ENCODE measurements at places on chromosomes 13 and 19.
A peak's percentile ranks its signal among the peaks of the same experiment; 100 is the strongest.

DNA sequence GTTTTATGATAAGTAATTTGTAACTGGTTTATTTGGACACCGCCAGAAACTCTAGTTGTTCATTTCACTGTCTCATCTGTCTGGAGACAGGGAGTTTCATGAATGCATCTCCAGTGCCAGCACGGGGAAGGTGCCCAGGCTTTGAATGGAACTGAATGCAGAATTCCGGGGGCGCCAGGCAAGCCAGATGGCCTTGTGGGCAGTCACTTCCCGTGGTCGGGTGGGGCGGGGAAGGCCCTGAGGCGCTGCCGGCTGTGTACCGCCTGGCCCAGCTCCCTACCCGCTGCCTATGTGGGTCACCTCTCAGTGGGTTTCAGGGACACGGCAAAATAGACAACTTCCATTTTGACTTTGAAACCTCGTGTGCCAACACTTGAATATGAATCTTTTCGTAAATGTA, 28.8 kb upstream of the MCF2L start:
- DNase-seq, result no peak

GRCh38 chr19:13613447-13613846, 107.2 kb upstream of the CACNA1A start:
- no peak for DNase-seq

DNA sequence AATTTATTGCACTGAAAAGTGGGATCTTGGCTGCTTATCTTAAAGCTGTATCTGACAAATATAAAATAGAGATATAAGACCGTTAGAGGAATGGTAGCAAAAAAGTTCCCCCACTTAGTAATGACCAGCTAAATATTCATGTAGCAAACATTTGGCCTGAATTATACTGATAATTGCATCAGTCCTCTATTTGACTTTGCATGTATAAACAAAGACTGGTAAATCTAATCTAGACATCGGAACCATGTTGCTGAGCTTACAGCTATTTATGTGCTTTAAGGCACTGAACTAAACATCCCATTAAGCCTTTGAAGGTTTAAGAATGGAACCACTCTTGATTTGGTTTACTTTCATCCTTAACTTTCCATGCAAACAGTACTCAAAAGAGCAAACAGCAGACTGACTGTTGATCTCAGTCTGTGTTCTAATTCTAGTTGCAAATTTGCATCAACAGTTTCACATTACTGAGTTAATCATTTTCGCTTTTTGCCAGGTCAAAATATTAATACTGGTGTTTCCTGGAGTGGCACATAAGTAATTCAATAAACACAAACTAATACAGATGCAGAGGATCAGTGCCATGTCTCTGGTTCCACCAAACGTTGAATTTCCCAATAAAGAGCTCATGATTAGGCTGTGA, 203.5 kb upstream of the HTR2A start:
- no peak for DNase-seq

DNA sequence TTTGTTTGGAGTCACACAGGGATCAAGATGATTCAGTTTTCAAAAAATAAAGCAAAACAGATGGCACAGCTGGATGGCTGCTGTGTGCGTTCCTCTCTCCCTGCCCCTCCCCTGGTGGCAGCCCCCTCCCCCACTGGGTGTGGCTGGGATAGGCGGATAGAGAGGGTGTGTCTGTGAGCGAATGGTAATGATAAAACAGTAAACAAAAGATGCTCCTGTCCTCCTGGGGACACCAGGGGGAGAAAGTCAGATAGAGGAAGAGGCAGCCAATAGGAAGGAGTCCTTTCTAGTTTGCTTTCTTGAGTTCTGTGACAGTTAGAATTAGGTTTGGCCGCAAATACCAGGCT, 6.5 kb downstream of the TMEM255B start:
- no peak for DNase-seq

DNA sequence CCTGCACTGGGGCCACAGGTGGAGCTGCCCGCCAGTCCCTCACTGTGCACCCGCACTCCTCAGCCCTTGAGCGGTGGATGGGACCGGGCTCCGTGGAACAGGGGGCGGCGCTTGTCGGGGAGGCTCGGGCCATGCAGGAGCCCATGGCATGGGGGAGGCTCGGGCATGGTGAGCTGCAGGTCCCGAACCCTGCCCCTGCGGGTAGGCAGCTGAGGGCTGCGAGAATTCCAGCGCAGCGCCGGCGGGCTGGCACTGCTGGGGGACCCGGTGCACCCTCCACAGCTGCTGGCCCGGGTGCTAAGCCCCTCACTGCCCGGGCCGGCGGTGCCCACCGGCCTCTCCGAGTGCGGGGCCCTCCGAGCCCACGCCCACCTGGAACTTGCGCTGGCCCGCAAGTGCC, 877.5 kb upstream of the PCDH9 start:
- DNase-seq, result no peak

DNA sequence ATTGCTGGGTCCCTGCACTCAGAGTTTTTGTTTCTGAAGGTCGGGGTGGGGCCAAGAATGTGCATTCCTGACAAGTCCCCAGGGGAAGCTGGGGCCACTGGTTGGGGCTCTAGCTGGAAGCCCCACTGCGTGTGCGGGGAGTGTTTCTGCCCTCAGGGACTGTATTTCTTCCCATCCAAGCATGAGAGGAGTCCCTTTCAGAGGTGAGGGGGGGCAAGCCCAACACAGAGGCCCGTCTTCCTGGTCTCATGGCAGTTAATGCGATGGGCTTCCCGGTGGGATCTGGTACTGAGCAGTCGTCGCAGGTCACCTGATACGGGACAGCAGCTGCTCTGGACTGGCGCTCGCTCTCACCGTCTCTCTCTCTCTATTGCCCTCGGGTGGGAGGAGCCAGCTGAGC, 50.4 kb downstream of the GPR12 start:
- no peak for DNase-seq

GRCh38 chr13:100528353-100528752, 60.2 kb downstream of the GGACT start:
- DNase-seq, result no peak

DNA sequence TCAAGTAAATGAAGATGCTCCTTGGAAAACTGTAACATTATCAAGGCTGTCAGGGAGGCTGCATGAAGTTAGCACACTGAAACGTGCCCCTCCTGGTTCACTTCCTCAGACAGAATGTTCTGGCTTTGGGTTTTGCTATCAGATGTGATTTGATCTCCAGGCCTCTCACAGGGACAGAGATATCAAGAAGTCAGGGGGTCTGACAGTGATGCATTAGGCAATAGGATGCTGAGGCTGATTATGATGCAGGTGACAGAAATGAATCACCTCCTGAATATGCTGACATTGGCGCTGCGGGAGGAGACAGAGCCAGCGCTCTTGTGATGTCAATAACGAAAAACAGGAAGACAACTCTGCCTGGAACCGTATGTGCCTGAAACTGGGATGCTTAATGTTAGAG, 278.5 kb downstream of the DCT start:
- no peak for DNase-seq

DNA sequence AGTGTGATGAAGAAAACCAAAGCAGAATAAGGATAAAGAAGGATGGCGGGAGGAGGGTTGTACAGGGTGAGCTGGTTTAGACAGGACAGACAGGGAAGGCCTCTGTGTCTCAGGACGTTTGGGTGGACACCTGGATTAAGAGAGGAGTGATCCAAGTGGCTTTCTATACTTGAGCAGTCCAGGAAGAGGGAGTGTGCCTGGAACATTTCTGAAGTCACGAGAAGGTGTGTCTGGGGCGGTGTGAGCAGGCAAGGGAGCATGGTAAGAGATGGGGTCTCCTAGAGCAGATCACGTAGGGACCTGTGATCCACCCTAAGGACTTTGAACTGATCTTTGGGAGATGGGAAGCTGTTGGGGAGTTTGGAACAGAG, 15.4 kb upstream of the STK24 start:
- no peak for DNase-seq

DNA sequence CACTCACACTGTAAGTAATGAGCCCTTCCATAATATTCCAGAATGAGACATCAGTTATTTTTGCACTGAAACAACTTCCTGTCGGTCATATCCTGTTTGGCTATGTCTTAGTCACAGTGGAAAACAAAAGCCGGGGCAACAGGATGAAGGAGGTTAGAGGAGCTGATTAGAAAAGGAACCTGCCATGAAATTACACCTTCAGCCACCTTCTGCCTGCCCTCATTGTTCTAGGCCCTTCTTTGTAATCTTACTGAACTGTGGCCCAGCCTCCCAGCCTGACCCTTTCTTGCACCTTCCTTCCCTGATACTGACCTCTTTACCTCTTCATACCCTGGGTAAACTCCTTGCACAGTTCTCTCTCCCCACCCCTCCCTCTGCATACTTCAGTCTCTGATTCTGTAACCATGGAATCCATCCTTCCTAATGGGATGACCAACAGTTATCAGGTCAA, 67.3 kb downstream of the DOCK9 start:
- peak; percentile 76 for DNase-seq

- no peak for DNase-seq
Measured at GRCh38 chr13:81917810-81918209, 1576.9 kb upstream of the SPRY2 start.

DNA sequence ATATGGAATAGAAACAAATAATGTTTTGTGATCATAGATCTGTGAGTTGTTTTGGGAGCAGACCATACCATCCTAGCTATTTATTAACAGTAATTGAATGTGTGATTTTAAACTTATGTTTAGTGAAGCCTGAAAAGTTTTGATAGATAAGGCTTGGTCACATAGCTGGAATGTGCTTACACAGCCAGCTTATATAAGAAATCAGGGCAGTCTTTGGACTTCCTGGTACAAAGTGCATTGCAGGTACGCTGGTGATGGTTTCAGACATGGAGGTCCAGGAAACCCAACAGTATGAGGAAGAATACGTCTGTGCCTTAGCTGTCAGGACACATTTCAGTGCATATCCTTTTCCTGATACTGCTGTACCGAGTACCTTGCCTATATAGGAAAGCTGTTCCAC, 2316.2 kb upstream of the PCDH20 start:
- DNase-seq, result no peak
